ENCODE measurements at places on chromosomes 5 and 9.

DNA sequence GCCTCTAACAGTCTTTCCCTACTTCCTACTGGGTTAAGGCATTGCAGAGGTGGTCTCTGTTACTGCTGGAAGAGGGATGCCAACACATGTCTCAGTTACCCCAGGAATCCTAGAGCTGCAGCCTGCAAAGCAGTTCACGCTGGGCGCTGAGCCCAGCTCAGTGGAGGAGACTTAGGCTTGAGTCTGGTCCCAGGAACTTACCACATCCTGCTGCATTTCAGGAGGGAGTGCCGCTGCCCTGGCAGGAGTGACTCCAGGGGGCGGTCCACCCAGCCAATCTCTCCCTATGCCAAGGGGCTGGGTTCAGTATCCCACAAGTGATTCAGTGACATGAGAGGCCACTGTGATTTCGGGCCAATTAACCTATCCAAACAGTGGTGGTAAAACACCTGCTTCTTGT, 7.6 kb downstream of the TTC16 start:
- DNase-seq, result no peak

DNA sequence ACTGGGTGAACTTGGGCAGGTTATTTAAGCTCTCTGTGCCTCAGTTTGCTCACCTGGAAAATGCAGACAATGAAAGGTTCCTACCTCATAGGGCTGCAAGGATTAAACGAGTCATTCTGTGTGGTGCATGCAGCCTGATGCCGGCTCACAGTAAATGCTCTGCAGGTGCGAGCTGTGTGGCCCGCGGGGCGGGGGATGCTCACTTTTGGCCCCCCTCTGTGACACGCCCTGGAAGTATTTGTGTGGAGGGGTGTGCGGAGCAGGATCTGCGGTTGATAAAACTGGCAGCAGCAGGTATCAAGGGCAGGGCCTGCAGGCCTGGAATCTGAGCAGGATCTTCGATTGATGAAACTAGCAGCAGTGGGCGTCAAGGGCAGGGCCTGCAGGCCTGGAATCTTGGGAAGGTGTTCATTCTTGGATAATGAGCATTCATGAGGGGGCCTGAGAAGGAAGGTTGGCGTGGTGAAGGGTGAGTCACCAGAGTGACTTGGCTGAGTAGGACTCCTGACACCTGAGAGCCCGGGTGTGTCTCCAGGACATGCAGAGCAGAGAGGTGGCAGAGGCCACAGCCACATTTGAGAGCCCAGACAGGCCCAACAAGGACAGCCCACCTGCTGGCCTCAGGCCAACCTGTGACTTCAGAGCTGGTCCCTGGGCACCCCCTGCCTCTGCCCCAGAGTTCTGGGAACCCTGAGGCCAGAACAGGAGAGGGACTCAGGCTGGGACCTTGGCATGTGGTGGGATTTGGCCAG, 11.9 kb downstream of the UNC5A start:
- no peak for DNase-seq

DNA sequence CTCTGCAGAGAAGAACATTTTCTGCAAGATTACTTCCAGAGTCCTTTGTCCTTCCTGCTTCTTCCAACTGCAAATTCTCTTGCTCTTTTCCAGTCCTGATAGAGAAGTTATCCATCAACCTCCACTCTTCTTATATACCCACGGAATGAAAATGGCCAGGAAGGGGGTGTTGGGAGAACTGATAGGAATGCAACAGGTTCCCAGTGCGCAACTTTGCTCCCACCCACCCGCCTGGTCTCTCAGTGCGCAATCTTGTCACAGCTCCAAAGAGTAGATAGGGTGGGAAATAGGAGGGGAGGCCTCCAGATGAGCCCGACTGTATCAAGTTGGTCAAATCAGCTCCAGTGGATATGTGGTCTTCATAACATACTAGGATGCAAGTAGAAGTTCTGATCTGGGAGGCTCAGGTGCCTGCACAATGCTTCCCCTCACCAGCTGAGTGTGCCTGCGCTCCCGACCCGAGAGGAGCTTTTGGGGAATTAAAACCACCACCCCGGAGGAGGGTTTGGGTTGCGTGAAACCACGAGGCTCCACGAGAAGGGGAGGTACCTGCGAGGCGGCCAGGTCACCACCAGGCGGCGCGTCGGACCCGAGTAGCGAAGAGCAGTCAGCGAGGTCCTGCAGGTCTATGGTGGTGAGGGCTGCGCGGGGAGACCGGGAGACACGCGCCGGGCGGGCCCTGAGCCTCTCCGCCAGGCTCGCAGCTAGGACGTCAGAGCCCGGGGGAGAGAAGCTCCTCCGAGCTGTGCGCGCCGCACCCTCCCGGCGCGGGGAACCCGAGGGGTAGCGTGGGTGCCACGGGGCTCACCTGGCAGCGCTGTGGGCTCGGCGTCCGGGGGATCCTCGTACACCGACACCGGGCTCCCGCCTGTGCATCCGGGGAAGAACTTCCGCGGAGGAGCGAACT, 835 bp downstream of the MCIDAS start:
- peak; percentile 71 for DNase-seq

DNA sequence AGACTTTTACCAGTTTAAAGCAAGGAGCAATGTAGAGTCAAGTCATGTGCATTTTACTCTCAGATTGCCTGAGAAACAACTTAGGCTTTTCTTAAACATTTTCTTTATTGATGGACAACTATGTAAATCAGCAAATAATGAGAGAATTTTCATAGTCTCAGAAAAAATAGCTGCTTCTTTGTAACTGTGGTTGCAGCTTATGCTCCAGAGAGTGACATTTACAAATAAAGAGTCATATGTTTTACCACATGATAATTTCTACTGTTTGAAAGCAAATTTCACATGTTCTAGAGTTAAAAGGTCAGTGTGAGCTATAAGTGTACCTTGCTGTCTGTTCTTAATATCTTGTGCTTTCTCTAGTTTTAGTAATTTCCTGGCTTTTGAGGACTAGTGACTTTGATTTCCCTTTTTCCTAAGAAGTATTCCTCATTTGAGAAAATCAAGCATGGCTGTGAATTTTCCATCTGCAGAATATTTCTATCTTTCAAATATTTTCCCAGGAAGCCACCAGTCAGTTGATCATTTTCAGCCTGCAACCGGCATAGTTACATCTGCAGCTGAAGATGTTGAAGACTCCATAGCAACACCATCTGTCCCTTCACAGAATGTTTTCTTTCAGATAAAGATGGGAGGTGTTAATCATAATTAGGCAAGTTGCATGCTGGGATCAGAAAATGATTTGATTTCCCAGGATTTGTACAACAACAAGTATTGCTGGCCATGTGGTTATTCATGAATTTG, 229.9 kb downstream of the SGCD start:
- no peak for DNase-seq

- no peak for DNase-seq
Measured at GRCh38 chr9:135586601-135587109, 25.1 kb downstream of the PAEP start.

GRCh38 chr5:96655506-96655905, 6.7 kb upstream of the CAST start:
- no peak for DNase-seq

DNA sequence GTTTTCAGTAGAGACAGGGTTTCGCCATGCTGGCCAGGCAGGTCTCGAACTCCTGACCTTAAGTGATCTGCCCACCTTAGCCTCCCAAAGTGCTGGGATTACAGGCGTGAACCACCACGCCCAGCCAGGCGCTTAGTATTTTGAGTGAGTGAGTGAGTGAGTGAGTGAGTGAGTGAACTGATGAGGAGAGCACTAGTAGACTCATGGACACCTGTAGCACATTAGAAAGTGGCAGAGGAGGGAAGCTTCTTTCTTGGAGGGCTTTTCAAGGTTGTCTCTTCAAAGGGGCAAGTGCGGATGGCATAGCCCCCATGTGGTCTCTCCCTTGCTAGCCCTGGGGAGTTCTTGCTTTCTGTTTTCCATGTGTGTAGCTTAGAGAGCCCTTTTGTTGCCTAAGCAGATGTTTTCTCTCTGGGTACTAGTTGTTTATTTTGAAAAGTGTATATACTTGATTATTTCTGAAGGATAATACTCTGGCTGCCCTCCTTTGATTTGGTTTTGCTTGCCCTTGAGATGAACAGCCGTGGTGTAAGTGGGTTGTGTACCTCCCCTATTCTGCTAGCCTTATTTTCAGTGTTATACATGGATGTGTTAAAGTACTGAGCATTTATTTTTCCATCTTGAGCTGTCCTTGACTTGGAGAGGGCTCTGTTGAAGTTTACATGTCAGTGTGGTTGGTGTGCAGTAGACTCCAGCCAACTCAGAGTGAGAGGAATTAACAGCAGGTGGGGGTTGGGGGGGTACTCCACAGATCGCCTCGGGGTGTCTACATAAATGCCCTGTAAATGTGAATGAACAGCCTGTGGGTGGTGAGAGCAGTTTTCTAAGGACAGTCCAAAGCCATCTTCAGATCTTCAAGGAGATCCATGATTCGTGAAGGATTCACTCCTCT, 35.5 kb downstream of the PRRC2B start:
- DNase-seq, result no peak

DNA sequence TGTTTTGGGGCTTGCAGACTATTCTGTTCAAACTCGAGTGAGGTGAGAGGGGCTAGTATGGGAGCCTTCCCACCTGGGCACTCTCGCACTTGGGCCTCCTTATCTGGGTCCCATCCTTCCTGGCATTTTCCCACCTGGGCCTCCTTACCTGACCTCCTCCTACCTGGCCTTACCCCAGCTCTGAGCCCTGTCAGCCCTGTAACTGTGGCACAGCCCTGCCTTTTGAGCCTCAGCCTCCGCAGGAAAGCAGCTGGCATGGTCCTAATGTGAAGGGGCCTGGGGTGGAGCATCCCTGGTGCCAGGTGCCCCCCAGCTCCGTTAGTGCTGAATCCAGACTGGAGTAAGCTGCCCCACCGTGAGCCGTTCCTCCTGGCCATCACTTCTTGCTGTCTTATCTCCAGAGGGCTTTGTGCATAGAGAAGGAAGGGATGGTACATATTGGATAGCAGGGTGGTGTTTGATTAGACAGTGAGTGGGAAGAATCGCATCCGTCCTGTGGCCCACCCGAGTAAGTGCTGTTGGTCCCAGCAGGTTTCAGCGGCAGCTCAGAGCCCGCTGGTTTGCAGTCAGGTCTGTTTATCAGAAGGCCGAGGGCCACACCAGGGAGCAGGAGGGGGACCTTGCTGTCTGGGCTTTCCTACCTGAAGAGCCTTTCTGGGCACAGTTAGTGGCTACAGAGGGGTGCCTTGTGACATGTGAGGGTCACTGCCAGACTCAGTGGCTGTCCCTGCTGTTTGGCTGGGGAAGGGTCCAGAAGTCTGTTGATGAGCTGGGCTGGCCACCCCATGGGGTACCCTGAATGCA, 76.5 kb downstream of the WNK2 start:
- peak; percentile 5 for DNase-seq
